ENCODE measurements at places on chromosomes 13 and 19.

DNA sequence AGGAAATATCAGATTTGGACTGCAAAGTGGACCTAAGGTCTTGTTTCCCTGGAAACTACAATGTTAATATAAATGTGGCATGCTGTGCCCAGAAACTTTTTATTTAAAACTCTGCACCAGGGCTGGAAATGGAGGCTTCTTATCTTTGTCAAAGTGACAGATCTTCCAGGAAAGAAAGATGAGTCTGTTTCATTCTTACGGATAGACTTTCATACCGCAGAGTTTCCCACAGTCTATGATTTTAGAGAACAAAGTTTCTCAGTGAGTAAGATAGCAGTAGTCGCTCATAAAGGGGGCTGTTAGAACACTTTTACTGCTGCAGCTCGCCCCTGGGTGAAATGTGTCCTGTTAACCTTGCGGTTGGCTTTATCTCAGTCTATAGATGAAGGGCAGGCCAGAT lies 6.7 kb downstream of the CLEC11A start:
- no peak for DNase-seq

GRCh38 chr19:34985249-34986022 lies 14.7 kb upstream of the GRAMD1A start:
- DNase-seq = peak; percentile 44

GRCh38 chr13:101398191-101398590 lies 18.1 kb downstream of the NALCN start:
- no peak for DNase-seq

GRCh38 chr19:45791744-45792469 lies 738 bp downstream of the DMWD start:
- peak; percentile 40 for DNase-seq

GRCh38 chr13:66513728-66514127 lies 716.4 kb downstream of the PCDH9 start:
- DNase-seq = no peak

- no peak for DNase-seq
Observed at GRCh38 chr19:47141695-47142094, 11.1 kb downstream of the SAE1 start.

- no peak for DNase-seq
Observed at GRCh38 chr19:7545904-7546303, 10.4 kb downstream of the PNPLA6 start.

DNA sequence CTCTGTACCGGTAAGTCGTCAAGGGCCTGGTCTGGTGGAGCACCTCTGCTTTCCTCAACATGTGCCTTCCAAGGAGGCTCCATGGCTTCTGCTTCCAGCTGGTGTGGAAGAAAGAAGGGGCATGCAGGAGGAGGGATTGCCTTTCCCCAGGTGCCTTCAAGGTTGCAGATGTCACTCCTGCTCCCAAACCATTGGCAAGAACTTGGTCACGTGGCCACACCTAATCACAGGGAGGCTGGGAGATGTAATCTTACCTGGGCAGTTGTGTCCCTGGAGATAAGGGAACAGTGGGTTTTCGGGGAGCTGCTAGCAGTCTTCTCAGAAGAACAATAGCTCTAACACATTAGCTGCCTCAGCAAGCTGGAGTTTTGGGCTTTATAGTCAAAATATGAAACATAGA lies 9.7 kb upstream of the GPR18 start:
- DNase-seq = no peak

GRCh38 chr13:26707122-26708006 lies 53.2 kb downstream of the GPR12 start:
- peak; percentile 18 for DNase-seq

DNA sequence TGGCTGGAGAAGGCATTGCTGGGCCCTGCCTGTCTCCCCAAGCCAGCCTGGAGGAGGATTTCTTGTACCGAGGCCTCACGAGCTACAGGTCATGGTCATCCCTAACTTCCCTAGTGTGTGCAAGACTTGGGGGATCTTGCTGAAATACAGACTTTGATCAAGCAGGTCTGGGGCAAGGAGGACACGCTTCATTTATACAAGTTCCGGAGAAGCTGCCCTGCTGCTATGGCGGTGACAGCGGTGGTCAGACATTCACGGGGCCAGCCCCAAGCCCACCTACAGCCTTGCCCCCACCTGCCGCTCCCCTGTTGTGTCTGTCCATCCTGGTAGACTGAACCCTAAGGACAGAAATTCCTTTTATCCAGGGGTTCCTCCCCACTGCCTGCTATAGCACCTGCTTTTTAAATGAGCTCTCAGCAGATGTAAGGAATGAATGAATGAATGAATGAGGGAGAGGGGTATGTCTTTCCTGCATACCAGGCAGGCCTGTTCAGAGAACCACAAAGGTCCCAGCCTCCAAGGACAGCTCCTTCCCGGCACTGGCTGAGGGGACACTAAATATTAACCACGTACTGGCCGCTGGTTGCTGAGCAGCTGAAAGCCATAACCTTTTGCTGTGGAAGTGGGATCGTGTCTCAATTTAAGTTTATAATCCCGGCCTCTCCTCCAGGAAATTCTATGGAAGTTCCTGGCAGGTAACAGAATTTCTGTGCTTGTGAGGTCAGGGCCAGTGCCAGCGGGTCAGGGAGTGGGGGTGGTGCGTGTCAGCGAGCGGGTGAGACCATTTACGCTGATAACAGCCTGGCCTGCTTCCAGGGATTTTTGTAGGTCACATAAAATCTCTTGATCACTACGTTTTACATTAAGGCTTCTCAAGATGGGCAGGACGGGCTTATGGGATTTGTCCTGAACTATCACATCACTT lies 27.1 kb downstream of the TSSK6 start:
- no peak for DNase-seq

DNA sequence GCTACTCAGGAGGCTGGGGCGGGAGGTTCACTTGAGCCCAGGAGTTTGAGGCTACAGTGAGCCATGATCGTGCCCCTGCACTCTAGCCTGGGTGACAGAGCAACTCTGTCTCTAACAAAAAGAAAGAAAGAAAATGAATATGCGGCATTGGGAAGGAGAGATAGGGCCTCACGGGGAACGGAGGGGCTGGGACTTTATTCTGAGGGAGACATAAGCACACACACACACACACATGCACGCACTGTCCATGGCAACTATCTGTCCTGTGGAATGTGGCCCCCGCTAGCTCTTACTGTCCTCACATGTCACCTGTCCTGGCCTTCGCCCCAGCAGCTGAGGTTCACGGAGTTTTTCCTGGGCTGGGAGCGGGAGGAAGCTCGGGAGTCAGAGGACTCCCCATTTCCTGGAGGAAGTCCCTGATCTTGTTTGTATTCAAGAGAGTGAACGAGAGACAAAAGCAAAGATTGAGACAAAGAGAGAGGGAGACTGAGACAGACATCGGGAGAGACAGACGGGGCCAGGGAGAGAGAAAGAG lies 654 bp downstream of the STAP2 start:
- no peak for DNase-seq

DNA sequence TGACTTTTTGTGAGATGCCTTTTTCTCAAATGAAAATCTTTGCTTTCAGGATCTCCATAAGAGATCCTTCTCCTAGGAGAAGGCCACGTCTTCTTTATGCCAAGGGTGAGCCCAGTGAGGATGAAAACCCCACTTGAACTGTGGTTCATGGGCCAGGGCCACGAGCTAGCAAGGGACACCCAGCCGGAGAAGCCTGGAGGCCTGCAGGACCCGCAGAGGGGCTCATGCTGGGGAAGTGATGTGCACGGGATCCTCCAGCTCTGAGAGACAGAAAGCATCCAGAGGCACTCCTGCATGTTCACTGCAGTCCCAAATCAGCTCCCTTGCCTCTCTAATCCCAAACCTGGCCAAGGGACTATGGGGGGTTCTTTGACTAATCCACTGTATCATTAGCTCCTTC lies 168.9 kb downstream of the UQCRFS1 start:
- no peak for DNase-seq

- no peak for DNase-seq
Observed at GRCh38 chr13:73254827-73255226, 196.0 kb downstream of the KLF5 start.

- no peak for DNase-seq
Observed at GRCh38 chr13:50104493-50104892, 89.2 kb downstream of the KCNRG start.

GRCh38 chr13:23848646-23849141 lies 40.5 kb downstream of the MIPEP start:
- DNase-seq = no peak

DNA sequence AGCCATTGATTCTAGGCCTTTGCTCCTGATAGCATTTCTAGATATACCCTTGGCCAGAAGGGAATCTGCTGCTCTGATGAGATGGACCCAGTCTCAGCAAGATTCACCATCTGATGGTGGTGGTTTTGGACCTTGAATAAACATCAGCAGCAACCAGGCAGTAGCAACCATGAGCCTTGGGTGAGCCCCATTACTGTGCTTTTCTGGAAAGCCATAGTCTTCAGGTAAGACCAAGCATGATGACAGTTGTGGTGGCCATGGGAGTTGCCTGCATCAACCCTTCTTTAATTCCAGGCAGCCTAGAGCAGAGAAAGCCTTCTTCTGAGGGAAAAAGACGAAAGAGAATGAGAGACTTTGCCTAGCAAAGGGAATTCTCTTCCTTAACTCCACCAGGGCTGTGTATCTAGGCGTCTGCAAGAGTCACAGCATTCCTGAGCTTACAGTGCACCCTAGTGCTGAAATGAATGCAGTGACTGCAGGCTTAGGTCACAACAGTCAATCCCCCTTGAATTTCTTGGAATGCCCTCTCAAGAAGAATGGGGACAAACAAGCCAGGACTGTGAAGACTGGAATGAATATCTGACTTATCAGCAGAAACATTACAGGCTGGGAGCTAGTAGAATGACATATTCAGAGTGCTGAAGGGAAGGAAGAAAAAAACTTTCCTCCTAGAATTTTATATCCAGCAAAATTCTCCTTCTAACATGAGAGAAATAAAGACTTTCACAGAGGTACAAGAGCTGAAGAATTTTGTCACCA lies 942.4 kb upstream of the PCDH20 start:
- DNase-seq = no peak

- DNase-seq = no peak
Observed at GRCh38 chr13:44004878-44005277, 125.2 kb downstream of the LACC1 start.

DNA sequence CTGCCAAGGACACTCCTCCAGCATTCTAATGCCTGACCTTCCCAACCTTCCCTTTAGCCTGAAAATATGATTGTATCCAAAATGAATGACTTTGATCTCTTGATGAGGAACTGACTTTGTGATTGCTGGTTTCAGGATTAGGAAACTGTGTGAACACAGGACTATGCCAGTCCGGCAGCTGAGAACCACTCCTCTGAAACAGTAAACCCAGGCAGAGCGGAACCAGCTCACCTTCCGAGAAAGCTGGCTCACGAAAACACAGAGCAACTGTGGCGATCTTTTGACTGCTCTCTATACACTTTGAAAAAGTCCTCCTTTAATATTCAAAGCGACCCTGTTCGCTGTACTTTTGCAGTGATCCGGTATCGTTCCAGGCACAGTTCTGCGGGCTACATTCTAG lies 258.8 kb upstream of the IRS2 start:
- DNase-seq = no peak

- no peak for DNase-seq
Observed at GRCh38 chr19:14371301-14371821, 9.9 kb upstream of the ADGRE5 start.

GRCh38 chr13:69721631-69722030 lies 386.0 kb upstream of the ATXN8OS start:
- DNase-seq = no peak

- peak; percentile 65 for DNase-seq
Observed at GRCh38 chr19:46115396-46116106, 8.9 kb downstream of the IGFL3 start.

- DNase-seq = no peak
Observed at GRCh38 chr13:41694545-41695301, 237.4 kb downstream of the RGCC start.

- no peak for DNase-seq
Observed at GRCh38 chr13:56735537-56735942, 405.2 kb upstream of the PRR20A start.

DNA sequence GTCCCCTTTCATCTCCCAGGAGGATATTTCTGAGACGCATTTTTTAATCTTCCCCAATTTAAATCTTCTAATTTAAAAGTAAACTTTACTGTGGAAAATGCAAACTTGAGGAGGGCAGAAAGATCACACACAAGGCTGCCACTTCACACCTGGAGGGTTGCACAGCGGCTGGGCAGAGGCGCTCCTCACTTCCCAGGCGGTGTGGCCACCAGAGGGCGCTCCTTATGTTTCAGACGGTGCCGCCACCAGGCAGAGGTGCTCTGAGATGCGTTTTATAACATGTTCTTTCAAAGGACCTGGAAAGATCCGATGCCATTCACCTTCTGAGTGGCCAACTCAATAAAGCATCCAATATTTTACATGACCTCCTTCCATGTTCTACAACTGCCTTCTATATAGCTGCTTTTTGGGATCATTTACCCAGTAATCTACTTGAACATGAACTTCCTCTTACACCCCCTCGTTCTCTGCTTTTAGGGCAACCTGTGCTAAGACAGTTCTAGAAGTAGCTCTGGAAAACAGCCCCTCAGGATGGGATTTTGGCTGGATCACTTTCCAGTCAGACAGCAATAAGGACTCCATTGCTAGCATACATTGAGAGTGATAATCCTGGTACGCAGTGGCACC lies 14.8 kb upstream of the MTUS2 start:
- peak; percentile 61 for DNase-seq

GRCh38 chr19:5094768-5095567 lies 126.1 kb downstream of the KDM4B start:
- DNase-seq = no peak

DNA sequence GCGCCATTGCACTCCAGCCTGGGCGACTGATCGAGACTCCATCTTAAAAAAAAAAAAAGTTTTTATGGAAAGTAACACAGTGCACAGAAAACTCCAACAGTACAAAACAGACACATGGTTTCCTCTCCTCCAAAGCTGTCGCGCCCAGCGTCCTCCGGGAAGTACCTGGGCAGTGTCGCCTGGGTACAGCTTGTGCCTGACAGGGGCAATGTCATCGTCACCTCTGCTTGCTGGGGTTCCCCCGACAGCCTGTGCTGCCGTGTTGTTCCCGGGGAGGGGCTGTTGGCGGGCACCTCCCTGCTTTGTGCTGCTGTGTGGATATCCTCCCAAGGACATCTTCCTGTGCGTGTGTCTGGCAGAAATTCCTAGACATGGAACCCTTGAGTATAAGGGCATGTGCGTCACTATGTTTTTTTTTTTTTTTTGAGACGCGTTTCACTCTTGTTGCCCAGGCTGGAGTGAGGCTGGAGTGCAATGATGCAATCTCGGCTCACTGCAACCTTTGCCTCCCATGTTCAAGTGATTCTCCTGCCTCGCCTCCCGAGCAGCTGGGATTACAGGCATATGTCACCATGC lies 2.4 kb upstream of the F2RL3 start:
- no peak for DNase-seq

- no peak for DNase-seq
Observed at GRCh38 chr13:24899601-24900000, 135.6 kb downstream of the RNF17 start.

- peak; percentile 83 for DNase-seq
Observed at GRCh38 chr19:2775556-2776430, 7.3 kb downstream of the SGTA start.

- DNase-seq = no peak
Observed at GRCh38 chr19:47158879-47159503, 28.4 kb downstream of the SAE1 start.
